ENCODE measurements at places on chromosomes 7 and 10.

- no peak for DNase-seq
These were observed 20.1 kb upstream of the C7orf33 start for GRCh38 chr7:148570510-148570909.

GRCh38 chr7:147060070-147060469 is 943.5 kb downstream of the CNTNAP2 start:
- DNase-seq: no peak

- peak; percentile 82 for DNase-seq
These were observed 464.0 kb downstream of the INHBA start for GRCh38 chr7:41238851-41239331.

DNA sequence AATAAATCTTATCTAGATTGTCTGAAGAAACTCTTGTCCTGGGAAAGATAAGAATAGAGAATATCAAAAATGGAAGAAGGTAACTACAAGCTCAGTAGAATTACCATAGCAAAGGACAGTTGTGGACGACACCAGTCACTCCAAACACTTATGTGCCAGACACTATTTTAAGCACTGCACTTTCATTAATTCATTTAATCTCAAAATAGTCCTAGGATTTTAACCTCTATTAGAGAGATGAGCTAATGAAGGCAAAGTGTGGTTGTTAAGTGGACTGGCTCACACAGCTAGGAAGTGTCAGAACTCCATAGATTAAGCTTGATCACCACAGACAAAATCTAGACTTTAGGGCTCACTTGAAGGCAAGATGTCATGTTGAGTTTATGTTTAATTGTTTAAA is 168.9 kb downstream of the CDC14C start:
- DNase-seq: no peak

- no peak for DNase-seq
These were observed 2.7 kb downstream of the CHAT start for GRCh38 chr10:49616421-49617101.

GRCh38 chr10:124701435-124701834 is 42.7 kb downstream of the FAM53B start:
- DNase-seq: no peak

DNA sequence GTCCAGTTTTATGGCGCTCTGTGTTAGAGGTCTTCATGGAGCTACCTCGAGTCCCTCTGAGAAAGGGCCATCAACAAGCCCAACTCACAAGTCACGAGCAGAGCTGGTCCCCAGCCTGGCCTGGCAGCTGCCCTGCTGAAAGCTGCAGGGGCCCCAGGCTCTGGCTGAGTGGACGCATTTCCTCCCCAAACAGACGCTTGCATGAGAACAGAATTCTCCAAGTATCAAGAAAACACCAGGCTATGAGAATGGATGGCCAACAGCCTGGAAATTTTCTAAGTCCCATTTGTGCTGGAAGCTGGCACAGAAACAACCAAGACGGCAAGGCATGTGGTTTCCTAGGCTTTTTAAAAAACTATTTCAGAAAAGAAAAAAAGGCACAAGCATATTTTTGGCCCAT is 114.8 kb downstream of the FAM53B start:
- DNase-seq: no peak

DNA sequence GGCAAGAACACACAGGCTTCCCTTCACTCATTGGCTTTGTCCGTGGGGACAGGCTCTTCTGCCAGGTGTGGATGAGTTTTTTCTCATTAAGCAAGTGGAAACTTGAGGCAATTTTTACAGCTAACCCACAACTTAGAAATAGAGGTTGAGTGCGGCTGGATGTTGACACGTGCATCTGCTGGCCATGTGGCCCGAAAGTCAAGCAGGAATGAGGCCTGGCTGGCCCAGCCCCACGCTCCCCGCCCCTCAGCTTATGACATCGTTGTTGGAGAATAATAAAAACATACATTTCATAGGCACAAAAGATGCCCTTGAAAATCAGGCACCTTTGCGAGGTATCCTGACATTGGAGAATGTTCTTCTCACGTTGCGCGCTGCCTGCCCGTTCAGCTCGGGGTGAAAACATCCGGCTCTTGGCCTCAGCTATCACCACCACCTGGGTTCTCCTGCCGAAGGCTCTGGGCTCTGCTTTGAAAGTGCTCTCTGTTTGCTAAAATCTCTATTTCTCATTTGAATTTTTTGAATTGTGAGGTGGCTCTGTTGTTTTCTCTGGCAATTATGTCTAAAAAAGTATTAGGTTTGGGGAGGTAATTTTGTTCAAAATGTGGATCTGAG is 310.7 kb downstream of the WDR37 start:
- DNase-seq: no peak

- DNase-seq: no peak
These were observed 165.4 kb downstream of the ST7 start for GRCh38 chr7:117118579-117119180.
